HuH-7 (cell line): ENCODE measurements at places on chromosomes 6 and 20.

- DNase-seq, result no peak
These were observed 38.9 kb upstream of the STX16 start for GRCh38 chr20:58612121-58612691.

DNA sequence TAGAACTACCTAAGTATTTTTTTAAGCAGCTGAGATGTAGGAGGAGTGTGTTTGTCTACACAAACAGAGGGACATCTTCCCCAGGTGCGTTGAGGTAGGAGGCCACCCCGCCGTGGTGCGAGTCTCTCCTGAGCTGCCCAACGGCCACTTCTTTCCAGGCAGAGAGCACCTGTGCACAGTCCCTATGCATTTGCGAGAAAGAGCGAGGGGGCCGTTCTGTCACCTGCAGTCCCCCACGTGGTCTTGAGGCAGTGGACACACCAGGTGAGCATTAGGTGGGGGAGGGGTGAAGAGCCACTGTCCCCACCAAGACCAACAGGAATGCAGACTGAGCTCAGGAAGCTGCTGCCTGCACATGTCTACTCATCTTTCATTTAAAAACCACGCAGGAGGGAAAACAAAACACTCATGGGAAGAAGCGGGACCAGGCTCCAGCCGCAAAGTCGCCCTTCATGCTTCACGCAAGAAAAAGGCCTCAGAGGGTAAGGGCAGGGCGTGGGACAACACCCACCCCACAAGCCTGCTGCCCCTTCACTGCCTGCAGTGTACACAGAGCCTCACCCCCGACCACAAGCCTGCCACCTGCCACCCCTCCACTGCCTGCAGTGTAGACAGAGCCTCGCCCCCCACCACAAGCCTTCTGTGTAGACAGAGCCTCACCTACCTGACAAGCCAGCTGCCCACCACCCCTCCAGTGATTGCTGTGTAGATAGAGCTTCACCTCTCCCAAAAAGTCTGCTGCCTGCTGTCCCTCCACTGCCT is 142.0 kb downstream of the DLL1 start:
- no peak for DNase-seq

GRCh38 chr20:25659999-25660398 is 36.2 kb upstream of the NANP start:
- no peak for DNase-seq

DNA sequence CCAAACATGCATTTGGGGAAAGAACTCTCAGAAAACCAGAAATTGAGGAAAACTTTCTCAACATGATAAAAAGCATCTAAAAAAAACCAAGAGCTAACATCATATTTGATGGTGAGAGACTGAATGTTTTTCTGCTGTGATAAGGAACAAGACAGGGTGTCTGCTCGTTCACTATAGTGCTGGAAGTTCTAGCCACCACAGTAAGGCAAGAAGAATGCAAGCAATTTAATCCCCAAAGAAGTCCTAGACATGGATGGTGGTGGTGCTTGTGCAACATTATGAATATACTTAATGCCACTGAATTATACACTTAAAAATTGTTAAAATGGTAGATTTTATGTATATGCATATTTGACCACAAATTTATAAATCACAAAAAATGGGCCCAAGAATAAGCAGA is 53.4 kb downstream of the LYRM2 start:
- no peak for DNase-seq

GRCh38 chr20:56163806-56164205 is 84.7 kb upstream of the MC3R start:
- no peak for DNase-seq

GRCh38 chr20:37331060-37331857 is 14.7 kb upstream of the SRC start:
- no peak for DNase-seq

- DNase-seq, result peak; percentile 49
These were observed 11.3 kb downstream of the TFAP2A start for GRCh38 chr6:10403385-10404106.

- no peak for DNase-seq
These were observed 63.7 kb downstream of the PSMG4 start for GRCh38 chr6:3322366-3322890.

DNA sequence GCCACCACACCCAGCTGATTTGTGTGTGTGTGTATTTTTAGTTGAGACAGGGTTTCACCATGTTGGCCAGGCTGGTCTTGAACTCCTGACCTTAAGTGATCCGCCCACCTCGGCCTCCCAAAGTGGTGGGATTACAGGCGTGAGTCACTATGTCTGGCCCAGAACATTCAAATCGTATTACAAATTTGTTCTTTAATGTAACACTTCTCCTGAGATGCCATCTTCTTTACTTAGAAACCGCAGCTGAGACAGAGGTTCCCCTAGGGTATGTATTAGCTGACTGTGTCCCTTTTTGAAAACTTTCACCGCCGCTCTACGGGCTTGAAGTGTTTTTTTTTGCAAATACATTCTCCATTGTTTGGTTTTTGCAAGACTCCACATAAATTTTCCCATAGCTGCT is 62.6 kb downstream of the TOX2 start:
- no peak for DNase-seq

- DNase-seq, result peak; percentile 55
These were observed 46.3 kb upstream of the NCOA3 start for GRCh38 chr20:47455133-47456040.

DNA sequence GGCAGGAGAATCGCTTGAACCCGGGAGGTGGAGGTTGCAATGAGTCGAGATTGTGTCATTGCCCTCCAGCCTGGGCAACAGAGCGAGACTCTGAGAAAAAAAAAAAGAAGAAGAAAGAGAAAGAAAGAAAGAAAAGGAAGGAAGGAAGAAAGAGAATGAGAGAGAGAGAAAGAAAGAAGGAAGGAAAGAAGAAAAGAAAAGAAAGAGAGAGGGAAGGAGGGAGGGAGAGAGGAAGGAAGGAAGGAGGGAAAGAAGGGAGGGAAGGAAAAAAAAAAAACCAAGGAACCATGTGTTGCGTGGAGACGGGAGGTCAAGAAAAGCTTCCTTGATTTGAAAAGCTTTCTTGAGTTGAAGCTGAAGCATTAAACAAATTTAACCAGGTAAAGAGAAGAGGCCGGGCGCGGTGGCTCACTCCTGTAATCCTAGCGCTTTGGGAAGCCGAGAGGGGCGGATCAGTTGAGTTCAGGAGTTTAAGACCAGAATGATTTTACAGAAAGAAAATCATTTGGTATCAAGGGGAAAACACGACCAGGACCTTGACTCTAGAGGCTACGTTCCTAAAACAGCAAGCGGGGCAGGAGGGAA is 90.5 kb upstream of the PRSS16 start:
- no peak for DNase-seq

- DNase-seq, result no peak
These were observed 24.4 kb downstream of the SPDEF start for GRCh38 chr6:34531580-34532201.

GRCh38 chr20:32971703-32972161 is 32.5 kb downstream of the SUN5 start:
- DNase-seq, result no peak

- no peak for DNase-seq
These were observed 256.6 kb downstream of the RFPL4B start for GRCh38 chr6:112603726-112604125.

DNA sequence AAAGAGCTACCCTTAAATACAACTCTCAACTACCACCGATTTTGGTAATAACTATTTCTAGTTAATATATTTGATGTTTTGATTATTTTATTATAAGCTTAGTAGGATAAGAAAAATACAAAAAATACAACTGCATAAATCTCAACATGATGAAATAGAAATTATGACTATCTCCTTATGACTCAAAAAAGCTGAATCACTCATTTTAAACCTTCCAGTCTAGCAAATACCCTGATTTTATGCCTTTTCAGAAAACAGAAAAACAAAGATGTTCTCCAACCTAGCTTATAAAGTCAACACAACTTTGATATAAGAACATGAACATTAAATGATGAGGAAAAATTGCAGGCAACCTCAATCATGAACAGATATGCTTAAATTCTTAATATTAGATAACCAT is 40.2 kb upstream of the DSE start:
- no peak for DNase-seq

GRCh38 chr6:36985417-36985807 is 584 bp downstream of the MTCH1 start:
- no peak for DNase-seq

DNA sequence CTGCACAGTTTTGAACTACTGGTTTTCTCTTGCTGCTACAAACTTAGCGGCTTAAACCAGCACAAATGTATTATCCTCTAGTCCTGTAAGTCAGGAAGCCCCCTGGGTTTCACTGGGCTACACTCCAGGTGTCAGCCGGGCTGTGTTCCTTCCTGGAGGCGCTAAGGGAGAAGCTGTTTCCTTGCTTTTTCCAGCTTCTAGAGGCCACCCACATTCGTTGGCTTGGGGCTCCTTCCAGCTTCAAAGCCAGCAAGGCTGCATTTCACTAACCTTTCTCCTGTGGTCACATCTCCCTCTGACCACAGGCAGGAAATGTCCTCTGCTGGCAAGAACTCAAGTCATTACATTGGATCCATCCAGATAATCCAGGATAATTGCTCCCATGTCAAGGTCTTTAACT is 350.6 kb upstream of the PLCB4 start:
- no peak for DNase-seq

- no peak for DNase-seq
These were observed 17.5 kb downstream of the PPARD start for GRCh38 chr6:35359744-35360348.

GRCh38 chr20:53708129-53708968 is 114.7 kb upstream of the ZNF217 start:
- DNase-seq, result peak; percentile 54

GRCh38 chr6:23218751-23219150 is 649.4 kb downstream of the HDGFL1 start:
- DNase-seq, result no peak

GRCh38 chr6:41779788-41780550 is at the start of gene FRS3:
Gene FRS3 (minus strand): TSS chr6:41779900. CDS start chr6:41776987, 2,913 bp downstream.
- peak; percentile 94 for DNase-seq

DNA sequence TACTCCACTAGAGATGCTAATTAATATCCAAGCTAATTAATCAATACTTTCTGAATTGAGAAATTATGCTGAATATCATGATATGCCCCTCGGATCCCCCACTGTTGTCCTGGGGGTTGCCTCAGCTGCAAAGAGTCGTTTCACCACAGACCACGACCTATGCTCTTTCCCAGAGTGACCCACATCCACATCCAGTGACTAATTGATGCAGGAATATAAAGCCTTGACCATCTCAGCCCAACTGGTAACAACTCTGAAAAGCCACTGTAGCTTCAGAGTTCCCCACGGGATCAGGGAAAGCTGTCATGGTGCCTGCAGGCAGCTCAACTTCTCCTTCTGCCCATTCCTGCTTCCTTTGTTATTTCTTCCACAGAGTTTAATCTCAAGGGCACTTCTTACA is 116.9 kb downstream of the RWDD2A start:
- DNase-seq, result no peak

DNA sequence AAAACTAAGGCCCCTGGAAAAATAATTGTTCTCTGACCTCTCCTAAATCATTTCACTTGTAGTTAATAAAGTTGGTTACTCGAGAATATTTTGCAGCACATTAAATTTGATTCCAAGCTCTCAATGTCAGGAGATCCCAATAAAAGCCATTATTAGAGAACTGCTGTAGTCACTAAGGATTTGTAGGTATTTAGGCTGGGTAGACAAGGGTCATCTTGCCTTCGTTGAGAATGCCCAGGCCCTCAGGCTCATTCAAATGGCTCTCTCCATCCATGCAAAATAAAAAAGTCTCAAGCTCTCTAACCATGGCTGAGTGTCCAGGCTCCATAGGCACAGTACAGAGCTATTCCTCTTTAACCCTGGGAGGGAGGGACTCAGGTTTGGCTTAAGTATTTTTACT is 117.0 kb upstream of the HMGCLL1 start:
- DNase-seq, result no peak

DNA sequence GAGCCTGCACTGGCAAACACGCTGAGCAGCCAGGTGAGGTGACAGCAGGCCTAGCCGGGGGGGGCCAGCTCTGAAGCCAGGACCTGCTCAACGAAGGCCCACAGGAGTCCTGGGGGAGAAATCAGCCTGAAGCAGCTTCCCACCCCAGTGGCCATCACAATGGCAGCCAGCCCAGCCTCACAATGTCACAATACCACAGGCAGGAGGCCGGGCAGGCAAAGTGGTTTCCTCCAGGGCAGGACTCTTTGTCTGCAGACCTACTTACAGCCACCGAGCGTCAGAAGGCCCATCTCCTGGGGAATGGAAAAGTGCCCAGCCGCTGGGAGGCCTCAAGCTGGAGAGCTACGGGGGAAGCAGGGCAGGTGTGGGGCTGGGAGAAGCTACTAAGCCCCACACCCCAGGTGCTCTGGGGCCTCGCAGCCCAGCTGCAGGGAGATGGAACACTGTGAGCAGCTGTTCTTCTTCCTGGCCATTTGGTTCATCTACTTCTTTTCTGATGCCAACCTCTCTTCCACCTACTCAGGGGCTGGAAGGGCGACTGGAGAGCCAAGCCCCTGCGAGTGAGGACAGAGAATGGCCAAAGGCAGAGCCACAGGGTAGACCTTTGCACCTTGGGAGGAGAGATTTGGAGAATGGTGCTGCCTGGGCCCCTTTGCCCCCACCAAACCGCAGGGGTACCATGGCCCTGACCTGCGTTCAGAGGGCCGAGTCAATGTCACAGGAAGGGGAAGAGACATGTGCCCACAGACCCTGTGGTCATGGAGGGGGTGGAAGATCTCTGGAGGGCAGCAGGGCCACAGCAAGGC is 22.3 kb upstream of the AVP start:
- no peak for DNase-seq

DNA sequence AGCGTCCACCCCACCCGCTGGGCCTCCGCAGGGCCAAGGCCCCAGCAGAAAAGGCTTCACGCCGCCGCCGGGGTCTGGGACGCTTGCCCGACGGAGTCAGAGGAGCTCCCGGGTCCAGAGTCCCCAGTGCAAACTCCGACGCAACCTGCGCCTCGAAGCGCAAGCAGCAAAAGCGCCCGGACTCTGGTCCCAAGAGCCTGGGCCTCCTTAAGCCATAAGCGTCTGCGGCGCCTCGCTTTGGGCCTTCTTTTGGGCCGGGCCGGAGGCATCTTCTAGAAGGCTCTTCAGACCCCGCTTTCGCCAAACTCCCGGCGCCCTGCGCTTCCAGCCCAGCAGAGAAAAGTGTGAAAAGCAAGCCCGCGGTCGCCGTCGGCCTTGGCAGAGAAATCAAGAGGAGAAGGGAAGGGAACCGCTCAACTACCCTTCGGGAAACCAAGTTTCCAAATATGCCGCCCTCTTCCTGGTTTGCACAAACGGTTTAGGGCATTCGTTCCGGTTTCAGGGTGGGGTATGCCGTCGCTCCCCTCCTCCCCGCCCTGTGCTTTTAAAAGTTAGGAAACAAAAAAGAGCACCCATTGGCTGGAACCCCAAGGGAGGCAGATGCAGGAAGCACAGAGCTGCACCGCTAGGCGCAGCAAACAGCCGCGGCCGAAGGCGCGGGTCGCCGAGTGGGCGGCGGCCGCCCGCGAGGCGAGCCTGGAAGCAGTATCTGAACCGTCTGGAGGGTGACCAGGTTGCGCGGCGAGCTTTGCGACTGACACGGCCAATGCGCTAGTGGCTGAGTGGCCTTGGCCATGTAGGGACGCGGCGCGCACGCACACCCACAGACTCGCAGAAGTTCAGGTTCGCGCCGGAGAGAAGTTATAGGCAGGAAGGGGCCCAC is 1.2 kb downstream of the TBX18 start:
- no peak for DNase-seq

- no peak for DNase-seq
These were observed 57.1 kb upstream of the GATA5 start for GRCh38 chr20:62532921-62533320.
